ENCODE measurements at places on chromosomes 11 and 22. TPM values are rescaled to one million over a fixed set of nuclear protein-coding genes. Genes with fewer than 3 reads are reported as not detected.

The CRYBB3 gene
- total RNA-seq: not detected

DNA sequence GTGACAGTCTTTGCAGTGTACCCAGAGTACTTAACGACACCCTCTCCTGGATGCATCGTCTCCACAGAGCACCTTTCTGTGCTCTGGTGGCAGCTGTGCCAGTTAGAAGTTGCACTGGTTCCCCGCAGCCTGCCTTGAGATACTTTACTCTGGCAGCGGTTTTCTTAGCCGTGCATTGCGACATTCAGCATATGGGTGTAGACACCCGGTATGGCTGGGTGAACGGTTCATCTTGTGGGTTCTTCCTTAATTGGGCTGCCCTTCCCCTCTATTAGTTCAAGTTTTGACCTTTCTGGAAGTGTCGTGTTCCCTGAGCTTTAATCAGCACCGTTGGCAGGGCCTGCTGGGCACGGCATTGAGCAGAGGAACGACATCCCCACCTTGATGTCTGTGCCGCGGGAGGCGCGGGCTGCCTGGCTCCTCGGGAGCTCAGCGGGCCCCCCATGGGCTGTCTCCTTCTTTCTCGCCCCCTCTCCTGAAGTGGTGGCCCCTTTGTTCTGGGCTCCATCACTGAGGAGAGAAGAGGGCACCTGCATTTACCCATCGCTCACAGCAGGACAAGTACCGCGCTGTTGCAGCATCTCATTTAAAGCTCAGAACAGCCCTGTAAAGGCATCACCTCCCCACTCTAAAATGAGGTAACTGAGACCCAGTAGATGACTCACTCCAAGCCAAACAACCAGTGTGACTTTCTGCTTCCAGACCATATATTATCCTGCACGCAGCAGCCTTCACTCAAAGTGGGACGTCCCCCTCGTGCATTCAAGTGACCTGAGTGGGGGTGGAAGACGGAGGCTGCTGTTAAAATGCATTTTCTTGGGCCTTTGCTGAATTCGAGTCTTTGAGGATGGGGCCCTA, 13.3 kb downstream of the FAM83F start:
- H3K4me1 ChIP-seq: peaks cover 5% of the 10 kb centered on the region
- no peak overlapping the region for H3K4me3 ChIP-seq
- H3K27me3 ChIP-seq: peaks cover 15% of the 10 kb centered on the region

The KLHL35 gene
- total RNA-seq: 11.1 TPM

DNA sequence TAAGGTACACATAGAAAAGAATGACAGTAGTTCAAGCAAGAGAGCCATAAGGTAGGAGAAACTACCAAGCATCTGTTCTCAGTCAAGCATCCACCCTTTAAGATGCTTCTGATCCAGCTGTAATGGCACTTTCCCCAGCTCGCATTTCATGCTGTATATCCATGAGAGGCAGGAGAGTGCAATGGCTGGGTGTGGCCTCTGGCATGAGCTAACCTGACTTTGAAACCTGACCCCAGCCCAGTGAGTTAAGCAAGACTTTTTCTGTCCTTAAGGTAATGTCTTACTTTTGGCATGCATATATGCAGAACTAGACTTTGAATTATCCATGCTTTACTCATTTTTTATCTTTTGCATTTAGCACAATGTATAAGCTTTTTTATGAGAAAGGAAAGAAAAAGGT, 79.8 kb upstream of the CNTN5 start:
- no peak for DNase-seq
- H3K27ac ChIP-seq: no peak overlapping the region
- H3K36me3 ChIP-seq: no peaks in the 10 kb centered on the region
- no peak overlapping the region for H3K4me3 ChIP-seq
- H3K27me3 ChIP-seq: no peaks in the 10 kb centered on the region
- no peaks in the 10 kb centered on the region for H3K4me1 ChIP-seq

GRCh38 chr11:117480221-117480620, 152.6 kb downstream of the CEP164 start:
- no peak overlapping the region for H3K4me3 ChIP-seq
- H3K36me3 ChIP-seq: no peaks in the 10 kb centered on the region
- no peak for DNase-seq
- H3K27ac ChIP-seq: no peak overlapping the region

The NPTXR gene
- total RNA-seq: 7.6 TPM

- H3K4me3 ChIP-seq: no peak overlapping the region
- H3K27me3 ChIP-seq: peaks cover 29% of the 10 kb centered on the region
- DNase-seq: no peak
- H3K4me1 ChIP-seq: peaks cover 23% of the 10 kb centered on the region
Measured at GRCh38 chr22:29700206-29700899, 19.4 kb upstream of the CABP7 start.

The NXPE2 gene
- 0.30 TPM for total RNA-seq

DNA sequence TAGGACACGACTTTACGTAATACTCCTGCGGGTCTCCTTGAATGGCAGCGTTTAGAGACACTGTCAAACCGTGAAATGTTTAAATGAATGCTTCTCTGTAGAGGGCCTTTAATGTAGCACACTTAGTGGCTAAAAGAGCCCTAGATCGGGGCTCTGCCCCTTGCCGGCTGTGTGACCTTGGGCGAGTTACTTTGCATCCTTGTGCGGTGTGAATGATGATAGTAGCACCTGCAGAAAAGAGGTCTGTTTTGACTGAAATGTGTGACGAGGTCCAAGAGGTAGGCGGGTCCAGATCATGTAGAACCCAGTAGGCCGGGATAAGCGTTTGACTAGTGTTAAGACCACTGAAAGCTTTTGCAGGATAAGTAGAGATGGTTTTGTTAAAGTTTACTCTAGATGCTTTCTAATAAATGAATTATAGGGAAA, 866 bp downstream of the MED17 start:
- peak overlapping the region; percentile 99 for H3K4me3 ChIP-seq
- peaks cover 37% of the 10 kb centered on the region for H3K4me1 ChIP-seq
- H3K36me3 ChIP-seq: no peaks in the 10 kb centered on the region
- DNase-seq: no peak
- peak overlapping the region; percentile 96 for H3K27ac ChIP-seq
- no peaks in the 10 kb centered on the region for H3K27me3 ChIP-seq

GRCh38 chr22:22753526-22754267, 109.3 kb downstream of the GGTLC2 start:
- H3K27me3 ChIP-seq: peaks cover 5% of the 10 kb centered on the region
- no peak overlapping the region for H3K4me3 ChIP-seq
- H3K27ac ChIP-seq: no peak overlapping the region
- H3K36me3 ChIP-seq: no peaks in the 10 kb centered on the region
- H3K4me1 ChIP-seq: no peaks in the 10 kb centered on the region

GRCh38 chr11:45385423-45385822, 99.3 kb upstream of the SYT13 start:
- DNase-seq: no peak
- H3K4me1 ChIP-seq: no peaks in the 10 kb centered on the region
- no peak overlapping the region for H3K4me3 ChIP-seq
- no peaks in the 10 kb centered on the region for H3K27me3 ChIP-seq
- H3K27ac ChIP-seq: no peak overlapping the region

The BIRC2 gene
- 45.0 TPM for total RNA-seq

The SLC22A9 gene
- not detected for total RNA-seq

GRCh38 chr11:43567396-43567975, 113.1 kb upstream of the HSD17B12 start:
- no peak for DNase-seq
- no peaks in the 10 kb centered on the region for H3K36me3 ChIP-seq
- no peaks in the 10 kb centered on the region for H3K4me1 ChIP-seq

- H3K27me3 ChIP-seq: no peaks in the 10 kb centered on the region
- no peak overlapping the region for H3K27ac ChIP-seq
- H3K36me3 ChIP-seq: no peaks in the 10 kb centered on the region
- DNase-seq: no peak
Measured at GRCh38 chr11:66996609-66997273, 21.6 kb downstream of the C11orf86 start.

The UPK3A gene
- not detected for total RNA-seq

DNA sequence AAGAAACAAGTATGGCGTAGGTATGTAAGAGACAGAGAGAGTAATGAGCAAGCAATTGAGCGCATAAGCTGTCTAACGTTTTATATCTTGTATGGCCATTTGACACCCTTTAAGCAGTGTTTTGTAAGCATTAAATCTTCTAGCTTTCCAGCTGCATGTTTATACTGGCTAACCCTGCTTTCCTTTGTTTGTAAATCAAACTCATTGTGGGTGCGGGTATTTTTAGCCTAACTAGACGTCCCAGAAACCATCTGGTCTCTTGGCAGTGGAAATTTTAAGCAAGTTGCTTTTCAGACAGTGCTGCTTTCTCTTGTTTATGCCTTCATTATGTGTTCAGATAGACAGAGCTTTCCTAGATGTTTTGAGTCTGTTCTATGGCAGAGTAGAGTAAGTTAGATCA, 73.5 kb downstream of the RNF169 start:
- H3K27ac ChIP-seq: no peak overlapping the region
- no peak overlapping the region for H3K4me3 ChIP-seq
- peaks cover 31% of the 10 kb centered on the region for H3K4me1 ChIP-seq
- H3K36me3 ChIP-seq: peaks cover 76% of the 10 kb centered on the region
- H3K27me3 ChIP-seq: no peaks in the 10 kb centered on the region

- H3K4me1 ChIP-seq: no peaks in the 10 kb centered on the region
- no peaks in the 10 kb centered on the region for H3K27me3 ChIP-seq
- no peaks in the 10 kb centered on the region for H3K36me3 ChIP-seq
- DNase-seq: no peak
- no peak overlapping the region for H3K4me3 ChIP-seq
- H3K27ac ChIP-seq: no peak overlapping the region
Measured at GRCh38 chr22:49502126-49502826, 325.4 kb downstream of the BRD1 start.

DNA sequence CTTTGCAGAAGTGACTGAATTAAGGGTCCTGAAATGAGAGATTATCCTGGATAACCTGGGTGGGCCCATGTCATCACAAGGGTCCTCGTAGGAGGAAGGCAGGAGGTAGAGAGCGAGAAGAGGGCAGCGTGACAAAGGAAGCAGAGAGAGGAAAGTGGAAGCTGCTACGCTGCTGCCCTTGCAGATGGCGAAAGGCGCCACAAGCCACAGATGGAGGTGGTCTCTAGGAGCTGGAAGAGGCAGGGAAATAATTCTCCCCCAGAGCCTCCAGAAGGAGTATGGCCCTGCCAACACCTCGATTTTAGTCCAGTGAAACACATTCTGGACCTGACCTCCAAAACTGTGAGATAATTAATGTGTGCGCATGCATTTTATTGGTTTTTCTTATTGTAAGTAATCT, 13.4 kb downstream of the TMEM184B start:
- peaks cover 53% of the 10 kb centered on the region for H3K4me1 ChIP-seq
- H3K36me3 ChIP-seq: peaks cover 11% of the 10 kb centered on the region
- no peak overlapping the region for H3K4me3 ChIP-seq
- no peak overlapping the region for H3K27ac ChIP-seq

DNA sequence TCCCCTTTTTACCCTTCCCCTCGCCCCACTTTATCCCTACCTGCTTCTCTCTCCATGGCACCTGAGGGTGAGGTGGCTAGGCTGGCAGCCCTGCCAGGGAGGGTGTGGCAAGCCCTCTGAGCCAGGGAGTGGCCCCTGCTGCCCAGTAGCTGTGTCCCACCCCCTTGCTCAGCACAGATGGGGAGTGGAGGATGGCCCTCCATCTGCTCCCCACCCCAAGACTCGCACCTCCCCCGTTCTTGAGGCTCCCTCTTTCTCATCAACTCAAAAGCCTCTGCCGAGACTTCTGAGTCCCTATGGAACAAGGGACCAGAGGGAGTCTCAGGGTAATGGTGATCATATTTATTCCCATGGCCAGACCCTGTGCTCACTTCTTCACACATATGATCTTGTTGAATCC, 1.7 kb downstream of the TMEM151A start:
- DNase-seq: no peak
- no peaks in the 10 kb centered on the region for H3K36me3 ChIP-seq
- H3K27ac ChIP-seq: no peak overlapping the region
- peaks cover 16% of the 10 kb centered on the region for H3K4me1 ChIP-seq
- peaks cover 37% of the 10 kb centered on the region for H3K27me3 ChIP-seq

GRCh38 chr11:94201004-94201465, 72.4 kb downstream of the PANX1 start:
- no peak overlapping the region for H3K27ac ChIP-seq
- no peak for DNase-seq
- no peaks in the 10 kb centered on the region for H3K36me3 ChIP-seq
- no peaks in the 10 kb centered on the region for H3K27me3 ChIP-seq
- H3K4me1 ChIP-seq: no peaks in the 10 kb centered on the region

GRCh38 chr11:106271686-106272085, 194.2 kb downstream of the AASDHPPT start:
- no peaks in the 10 kb centered on the region for H3K36me3 ChIP-seq
- H3K4me1 ChIP-seq: no peaks in the 10 kb centered on the region
- H3K27ac ChIP-seq: no peak overlapping the region
- no peak overlapping the region for H3K4me3 ChIP-seq
- no peak for DNase-seq

The ZP1 gene
- total RNA-seq: not detected

Data from tibial nerve (tissue), 4 donors.